Type B pancreatic cell (in vitro differentiated cells): ENCODE measurements at places on chromosomes 6 and 20. TPM values are rescaled to one million over a fixed set of nuclear protein-coding genes. Genes with fewer than 3 reads are reported as not detected.

The ETV7 gene
- 1.7 and 3.3 TPM in 2 replicates for total RNA-seq

The TRIM15 gene
- total RNA-seq = 0.92 and 1.4 TPM in 2 replicates

The NOP56 gene
- total RNA-seq = 203 and 364 TPM in 2 replicates

The RIN2 gene
- total RNA-seq = 44.8 and 46.8 TPM in 2 replicates

The VARS1 gene
- 89.0 and 104 TPM in 2 replicates for total RNA-seq

The METTL24 gene
- 2.0 and 10.0 TPM in 2 replicates for total RNA-seq

The PKHD1 gene
- total RNA-seq = 0.52 and 0.75 TPM in 2 replicates

The ECT2L gene
- 0.07 and 0.26 TPM in 2 replicates for total RNA-seq

The GSTA1 gene
- total RNA-seq = 175 and 247 TPM in 2 replicates

The NQO2 gene
- total RNA-seq = 19.1 and 19.5 TPM in 2 replicates

The EMILIN3 gene
- total RNA-seq = 0.67 and 10.3 TPM in 2 replicates

The SHLD1 gene
- total RNA-seq = 4.1 and 6.2 TPM in 2 replicates

The SOX12 gene
- total RNA-seq = 9.9 and 52.7 TPM in 2 replicates

The RHAG gene
- total RNA-seq = not detected in 2 replicates
